ENCODE measurements at places on chromosomes 1 and 21.

GRCh38 chr1:78165816-78166215, 120.0 kb downstream of the GIPC2 start:
- no peak for DNase-seq

DNA sequence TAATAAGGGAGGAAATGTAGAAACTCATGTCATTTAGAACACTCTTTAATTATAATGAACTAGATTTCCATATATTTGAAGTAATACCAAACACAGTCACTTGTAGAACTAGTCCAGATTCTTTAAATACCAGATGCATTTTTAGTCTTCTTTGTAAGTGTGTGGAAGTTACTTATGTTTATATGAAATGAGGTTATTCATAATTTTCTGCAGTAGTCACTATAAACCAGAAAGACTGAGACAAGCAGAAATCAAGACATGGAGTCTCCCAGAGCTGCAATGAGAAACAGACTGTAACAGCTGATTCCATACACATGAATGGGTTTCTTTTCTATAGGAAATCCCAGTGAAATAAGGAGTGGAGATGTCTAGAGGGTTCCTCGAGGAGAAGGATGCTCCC, 216.6 kb upstream of the ZP4 start:
- DNase-seq: no peak

DNA sequence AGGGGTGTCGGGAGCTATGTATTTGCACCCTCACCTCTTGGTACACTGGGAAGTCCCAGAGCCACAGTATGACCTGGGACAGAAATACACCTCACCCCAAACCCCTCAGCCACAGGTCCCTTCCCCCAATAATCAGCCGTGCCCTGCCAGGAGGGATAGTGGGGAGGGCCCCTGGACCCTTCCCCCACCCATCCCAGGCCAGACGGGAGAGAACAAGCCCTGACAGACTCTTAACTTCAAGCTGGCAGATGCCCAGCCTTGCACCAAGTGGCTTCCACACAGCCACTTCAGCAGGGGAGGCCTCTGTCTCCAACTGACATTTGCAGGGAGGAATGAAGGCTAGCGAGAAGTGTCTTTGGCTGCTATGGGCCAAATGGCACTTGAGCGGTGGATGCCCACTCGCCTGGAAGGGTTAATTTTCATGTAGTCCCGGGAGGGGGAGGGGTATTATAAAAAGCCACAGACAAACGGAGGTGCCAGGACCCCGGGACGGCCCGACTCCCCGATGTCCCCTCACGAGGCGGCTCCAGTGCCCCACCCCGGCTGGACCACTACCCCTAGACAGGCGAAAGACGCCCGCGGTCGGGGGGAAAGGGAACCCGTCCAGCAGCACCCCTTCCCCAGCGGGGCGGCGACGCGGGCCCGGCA, 495 bp downstream of the SYNC start:
- no peak for DNase-seq

DNA sequence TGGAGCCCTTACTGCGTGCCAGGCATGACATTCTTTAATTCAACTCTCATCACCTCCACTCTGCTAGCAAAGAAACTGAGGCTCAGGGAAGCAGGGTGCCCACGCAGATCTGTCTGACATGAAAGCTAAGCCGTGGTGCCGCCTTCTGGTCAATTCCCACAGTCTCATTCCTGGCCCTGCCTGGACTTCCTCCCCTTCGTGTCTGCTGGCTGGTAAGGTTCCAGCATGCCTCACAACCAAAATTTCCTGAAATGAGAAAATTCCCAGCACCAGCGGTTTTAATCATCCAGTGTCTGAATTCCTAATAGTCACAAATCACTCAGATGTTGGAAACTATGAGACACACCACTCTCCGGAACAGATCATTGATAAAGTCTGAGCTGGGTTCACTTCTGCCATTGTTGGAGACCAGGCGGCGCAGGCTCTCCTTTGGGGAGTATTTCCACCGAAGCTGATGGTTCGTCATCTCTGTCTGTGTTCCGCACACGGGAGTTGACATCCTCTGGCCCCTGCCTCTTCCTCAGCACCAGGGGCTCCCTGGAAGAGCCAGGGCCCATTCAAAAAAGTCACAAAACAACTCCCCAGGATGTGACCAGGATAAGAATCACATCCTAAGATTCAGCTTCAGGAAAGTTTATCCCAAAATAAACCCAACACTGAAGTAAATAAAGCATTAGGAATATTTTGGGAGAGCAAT, 167.7 kb downstream of the PLPP3 start:
- no peak for DNase-seq

DNA sequence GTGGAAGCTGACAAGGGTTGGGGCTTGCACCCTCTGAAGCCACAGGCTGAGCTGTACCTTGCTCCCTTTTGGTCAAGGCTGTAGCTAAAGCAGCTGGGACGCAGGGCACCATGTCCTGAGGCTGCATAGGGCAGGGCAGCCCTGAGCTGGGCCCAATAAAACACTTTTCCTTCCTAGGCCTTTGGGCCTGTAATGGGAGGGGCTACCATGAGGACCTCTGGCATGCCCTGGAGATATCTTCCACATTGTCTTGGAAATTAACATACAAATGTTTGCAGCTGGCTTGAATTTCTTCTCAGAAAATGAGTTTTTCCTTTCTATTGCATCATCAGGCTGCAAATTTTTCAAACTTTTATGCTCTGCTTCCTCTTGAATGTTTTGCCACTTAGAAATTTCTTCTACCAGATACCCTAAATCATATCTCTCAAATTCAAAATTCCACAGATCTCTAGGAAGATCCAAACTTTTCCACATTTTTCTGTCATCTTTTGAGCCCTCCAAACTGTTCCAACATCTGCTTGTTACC, 32.9 kb upstream of the TTLL7 start:
- DNase-seq: no peak

GRCh38 chr1:160993544-160994193, 27.3 kb downstream of the F11R start:
- DNase-seq: no peak

DNA sequence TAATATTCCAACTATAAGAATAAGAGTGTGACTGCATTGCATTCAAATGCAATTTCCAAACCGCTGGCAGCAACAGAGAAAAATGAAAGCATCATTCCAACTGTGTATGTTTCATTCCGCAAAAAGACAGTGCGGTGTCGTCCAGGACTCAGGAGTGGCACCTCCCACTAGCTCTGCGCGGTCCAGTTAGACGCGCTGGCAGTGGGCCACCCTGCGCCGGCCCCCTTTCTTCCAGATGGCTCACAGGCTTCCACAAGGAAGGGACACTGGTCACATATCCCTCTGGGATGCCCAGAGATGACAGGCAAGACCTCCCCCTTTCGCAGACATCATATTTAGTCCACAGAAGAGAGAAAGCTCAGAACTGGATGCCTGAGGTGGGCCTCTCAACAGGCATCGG, 11.9 kb downstream of the WRAP73 start:
- DNase-seq: no peak

GRCh38 chr1:39691383-39692151, at the start of gene HPCAL4:
TSS of gene HPCAL4 (minus strand) at chr1:39691433. CDS start at chr1:39684603, 6,830 bp downstream.
- DNase-seq: peak; percentile 35

- no peak for DNase-seq
Measured at GRCh38 chr1:45793942-45794604, 9.3 kb upstream of the MAST2 start.

DNA sequence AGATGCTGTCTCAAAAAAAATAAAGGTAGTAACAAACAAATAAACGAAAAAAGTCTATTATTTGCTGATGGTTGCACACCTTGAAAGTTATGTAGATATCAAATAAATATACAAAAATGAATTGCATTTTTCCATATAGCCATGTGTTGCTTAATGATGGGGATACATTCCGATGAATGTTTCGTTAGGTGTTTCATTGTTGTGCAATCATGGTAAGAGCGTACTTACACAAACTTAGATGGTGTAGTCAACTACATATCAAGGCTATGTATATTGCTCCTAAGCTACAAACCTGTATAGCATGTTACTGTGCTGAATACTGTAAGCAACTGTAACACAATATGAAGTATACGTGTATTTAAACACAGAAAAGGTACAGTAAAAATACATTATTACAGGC, 34.4 kb downstream of the AHCTF1 start:
- no peak for DNase-seq

- DNase-seq: no peak
Measured at GRCh38 chr1:39051956-39052355, 25.8 kb downstream of the NDUFS5 start.

DNA sequence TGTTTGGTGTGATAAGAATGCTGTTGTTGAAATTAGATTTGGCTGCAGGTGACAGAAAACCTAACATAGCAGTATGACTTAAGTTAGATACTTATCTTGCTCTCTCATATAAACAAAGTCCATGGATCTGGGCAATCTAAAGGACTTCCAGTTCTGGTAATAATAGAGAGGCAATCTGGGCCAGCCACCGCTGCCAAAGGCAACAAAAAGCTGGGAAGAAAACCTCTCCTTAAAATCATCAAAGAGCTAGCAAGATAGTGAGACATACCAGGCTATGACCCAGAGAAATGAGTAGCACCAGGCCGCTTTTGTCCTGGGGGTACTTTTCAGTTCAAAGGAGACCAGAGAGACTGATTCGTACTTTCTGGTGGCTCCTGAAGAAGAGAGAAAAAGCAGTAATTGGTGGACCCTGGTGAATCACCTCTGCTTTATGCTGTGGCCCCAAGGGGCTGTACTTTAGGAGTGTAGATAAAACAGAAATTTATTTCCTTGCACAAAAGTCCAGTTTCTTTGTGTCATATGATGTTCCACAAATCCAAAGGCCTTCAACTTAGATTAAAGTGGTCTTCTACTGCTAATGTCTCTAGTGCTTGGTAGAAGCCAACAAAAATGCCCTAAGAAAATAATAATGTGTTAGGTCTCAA, 125.4 kb downstream of the TBX19 start:
- DNase-seq: no peak

DNA sequence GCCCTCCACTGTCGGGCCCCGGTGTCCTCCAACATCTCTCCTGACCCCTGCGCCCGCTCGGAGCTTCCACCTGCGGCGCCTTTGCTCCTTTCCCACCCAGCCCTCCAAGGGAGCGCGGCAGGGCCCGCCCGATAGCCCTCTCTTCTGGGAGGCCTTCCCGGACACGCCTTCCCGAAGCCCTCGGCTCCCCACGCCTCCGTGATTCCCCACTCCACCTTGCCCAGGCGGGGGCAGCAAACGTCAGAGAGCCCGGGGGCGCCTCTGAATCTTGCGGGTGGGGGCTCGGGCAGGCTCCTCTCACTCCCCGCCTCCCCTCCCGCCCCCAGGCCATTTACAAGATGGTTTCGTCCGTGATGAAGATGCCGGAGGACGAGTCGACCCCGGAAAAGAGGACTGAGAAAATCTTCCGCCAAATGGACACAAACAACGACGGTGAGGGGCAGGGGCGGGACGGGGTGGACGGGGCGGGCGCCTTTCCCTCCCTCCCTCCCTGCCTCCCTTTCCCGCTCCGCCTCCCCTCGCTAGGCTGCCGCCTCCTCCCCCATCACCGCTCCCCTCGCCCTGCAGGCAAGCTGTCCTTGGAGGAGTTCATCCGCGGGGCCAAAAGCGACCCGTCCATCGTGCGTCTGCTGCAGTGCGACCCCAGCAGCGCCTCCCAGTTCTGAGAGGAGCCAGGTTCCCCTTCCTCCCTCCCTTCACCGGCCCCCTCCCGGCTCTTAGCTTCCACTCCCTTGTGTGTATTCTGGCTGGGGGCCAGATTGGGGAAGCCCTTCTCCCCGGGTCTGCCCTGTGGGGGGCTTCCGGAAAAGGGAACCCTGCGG, 7.1 kb downstream of the HPCA start:
- DNase-seq: no peak

DNA sequence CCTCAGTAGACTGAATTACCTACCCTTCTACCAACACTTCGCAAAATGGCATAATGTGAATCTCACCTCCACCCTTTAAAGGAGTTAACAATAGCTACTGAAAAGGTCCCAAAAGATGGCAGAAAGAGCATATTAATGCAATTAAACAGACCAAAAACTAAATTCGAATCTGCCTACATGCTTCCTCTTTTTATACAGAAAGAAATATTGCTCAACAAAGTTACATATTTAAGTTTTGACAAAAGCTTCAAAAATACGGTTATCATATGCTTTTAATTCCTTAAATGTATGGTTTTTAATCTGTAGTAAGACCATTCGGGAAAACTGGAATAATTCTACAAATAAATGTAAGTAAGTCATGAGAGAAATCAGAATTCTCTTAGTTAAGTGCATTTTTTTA, 2.2 kb downstream of the APP start:
- no peak for DNase-seq

DNA sequence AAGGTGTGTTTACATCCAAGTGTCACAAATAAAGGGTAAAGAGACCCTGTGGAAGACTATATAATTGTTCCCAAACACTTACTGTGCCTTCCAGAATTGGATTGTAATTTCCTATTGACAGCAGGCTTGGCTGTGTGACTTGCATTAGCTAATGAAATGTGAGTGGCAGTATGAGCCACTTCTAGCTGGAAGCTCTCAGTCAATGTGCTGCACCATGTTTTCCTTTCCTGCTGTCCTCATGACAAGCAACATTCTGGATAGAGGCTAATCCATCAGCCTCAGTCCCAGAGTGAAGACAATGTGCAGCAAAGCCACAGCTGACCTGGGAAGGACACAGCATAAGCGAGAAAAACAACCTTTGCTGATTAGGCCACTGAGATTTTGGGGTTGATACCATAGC, 5.9 kb upstream of the FOXJ3 start:
- DNase-seq: peak; percentile 89

GRCh38 chr1:212959266-212960220, 9.2 kb downstream of the VASH2 start:
- DNase-seq: no peak

Measured in NCI-H2081 treated with DMSO at 0.1 percent for 48 hours (cell line).